ENCODE measurements at places on chromosomes 7 and 10. TPM values are rescaled to one million over a fixed set of nuclear protein-coding genes. Genes with fewer than 3 reads are reported as not detected.

TDRD1 gene
- total RNA-seq = 2.7 TPM

GARIN1A gene
- 0.97 TPM for total RNA-seq

HILPDA gene
- total RNA-seq = 6.9 TPM

ATG9B gene
- total RNA-seq = not detected

PDE1C gene
- 192 TPM for total RNA-seq

UTF1 gene
- total RNA-seq = not detected

VPS50 gene
- 17.7 TPM for total RNA-seq

PLAC9 gene
- total RNA-seq = 23.2 TPM

CYP26C1 gene
- total RNA-seq = not detected

ZNF783 gene
- total RNA-seq = 4.8 TPM

EMX2 gene
- 0.42 TPM for total RNA-seq

CNOT4 gene
- 26.6 TPM for total RNA-seq

PTCD1 gene
- total RNA-seq = 3.1 TPM

CUZD1 gene
- total RNA-seq = 0.12 TPM

RAB19 gene
- not detected for total RNA-seq

DKK1 gene
- not detected for total RNA-seq

BLNK gene
- 1.3 TPM for total RNA-seq

CEP55 gene
- 0.40 TPM for total RNA-seq

UNCX gene
- not detected for total RNA-seq

MYOF gene
- 21.0 TPM for total RNA-seq

NPC1L1 gene
- not detected for total RNA-seq

RGS10 gene
- total RNA-seq = 7.0 TPM

SUN1 gene
- total RNA-seq = 186 TPM

TMEM130 gene
- not detected for total RNA-seq

IL15RA gene
- total RNA-seq = 7.0 TPM

GATAD1 gene
- 13.1 TPM for total RNA-seq

AGBL3 gene
- total RNA-seq = 1.1 TPM

MMP21 gene
- not detected for total RNA-seq

NUDT13 gene
- 4.5 TPM for total RNA-seq

NRP1 gene
- total RNA-seq = 175 TPM

IGFBP1 gene
- total RNA-seq = not detected

CALCR gene
- total RNA-seq = not detected

CDC123 gene
- 54.8 TPM for total RNA-seq

ZNF727 gene
- 1.8 TPM for total RNA-seq

SFRP5 gene
- 1.3 TPM for total RNA-seq

CCDC3 gene
- 2.4 TPM for total RNA-seq

STK32C gene
- 4.9 TPM for total RNA-seq

TMEM213 gene
- total RNA-seq = not detected

IFIT3 gene
- total RNA-seq = 8.8 TPM

CLDN3 gene
- total RNA-seq = not detected

THSD7A gene
- 1.0 TPM for total RNA-seq

ADRB1 gene
- 77.8 TPM for total RNA-seq

CACNB2 gene
- total RNA-seq = 55.9 TPM

PRF1 gene
- 3.2 TPM for total RNA-seq

CDK1 gene
- total RNA-seq = 2.2 TPM

SOSTDC1 gene
- total RNA-seq = 1.4 TPM

PRKG1 gene
- total RNA-seq = 24.9 TPM

ING3 gene
- total RNA-seq = 14.3 TPM

C7orf57 gene
- total RNA-seq = not detected

GNGT1 gene
- not detected for total RNA-seq

UBE2H gene
- 121 TPM for total RNA-seq

NUTM2A gene
- 1.9 TPM for total RNA-seq

CLRN3 gene
- total RNA-seq = not detected

GIMAP2 gene
- total RNA-seq = 6.9 TPM

TMEM139 gene
- 20.3 TPM for total RNA-seq

FOXI2 gene
- total RNA-seq = not detected
